Mononuclear cell (primary cell): ENCODE measurements at places on chromosomes 4 and X. TPM values are rescaled to one million over a fixed set of nuclear protein-coding genes. Genes with fewer than 3 reads are reported as not detected.

KIT gene
- total RNA-seq, result 0.42 TPM

NKX6-1 gene
- total RNA-seq, result not detected

EMCN gene
- 0.10 TPM for total RNA-seq

SLC9A7 gene
- 12.5 TPM for total RNA-seq

MAGEA10 gene
- total RNA-seq, result not detected

DCAF12L2 gene
- not detected for total RNA-seq

NOX1 gene
- not detected for total RNA-seq

SLC49A3 gene
- total RNA-seq, result 2.9 TPM

TMPRSS11A gene
- not detected for total RNA-seq

TNMD gene
- total RNA-seq, result not detected

C1QTNF7 gene
- total RNA-seq, result 0.10 TPM
